ENCODE measurements at places on chromosomes 7 and 10.

- H3K4me3 ChIP-seq = no peak overlapping the region
- DNase-seq = no peak
- no peak overlapping the region for H3K27ac ChIP-seq
Measured at GRCh38 chr10:48474765-48475365, 130.0 kb downstream of the ARHGAP22 start.

GRCh38 chr7:85290269-85290668, 103.4 kb upstream of the SEMA3D start:
- no peaks in the 10 kb centered on the region for H3K4me1 ChIP-seq
- no peak for DNase-seq
- no peak overlapping the region for H3K27ac ChIP-seq
- no peak overlapping the region for H3K4me3 ChIP-seq

DNA sequence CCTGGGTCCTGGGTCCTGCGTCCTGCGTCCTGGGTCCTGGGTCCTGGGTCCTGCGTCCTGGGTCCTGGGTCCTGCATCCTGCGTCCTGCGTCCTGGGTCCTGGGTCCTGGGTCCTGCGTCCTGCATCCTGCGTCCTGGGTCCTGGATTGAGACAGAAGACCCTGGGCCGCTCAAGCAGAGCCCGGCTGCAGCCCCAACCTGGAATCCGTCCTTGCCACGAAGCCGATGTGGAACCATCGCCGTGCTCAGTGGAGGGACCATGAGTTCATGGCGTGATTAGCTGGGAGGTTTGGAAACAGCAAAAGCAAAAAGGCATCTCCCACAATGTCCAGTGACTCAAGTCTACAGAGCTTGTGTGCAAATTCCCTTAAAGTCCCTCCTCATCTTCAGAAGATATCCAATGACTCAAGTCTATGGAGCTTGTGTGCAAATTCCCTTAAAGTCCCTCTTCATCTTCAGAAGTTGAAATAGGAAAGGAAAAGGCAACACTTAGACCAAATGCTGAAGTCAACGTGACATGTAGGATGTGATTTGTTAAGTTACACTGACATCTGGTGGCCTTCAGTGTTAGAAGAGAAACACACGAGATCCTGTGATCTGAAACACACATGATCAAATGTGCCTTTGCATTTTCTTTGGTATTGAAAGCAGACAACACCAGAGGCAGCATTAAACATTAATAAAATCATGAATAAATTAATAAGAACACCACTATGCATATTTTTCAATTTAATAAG, 179.9 kb downstream of the PTPRN2 start:
- H3K27me3 ChIP-seq = no peaks in the 10 kb centered on the region
- H3K27ac ChIP-seq = no peak overlapping the region
- H3K4me1 ChIP-seq = no peaks in the 10 kb centered on the region
- H3K36me3 ChIP-seq = no peaks in the 10 kb centered on the region

DNA sequence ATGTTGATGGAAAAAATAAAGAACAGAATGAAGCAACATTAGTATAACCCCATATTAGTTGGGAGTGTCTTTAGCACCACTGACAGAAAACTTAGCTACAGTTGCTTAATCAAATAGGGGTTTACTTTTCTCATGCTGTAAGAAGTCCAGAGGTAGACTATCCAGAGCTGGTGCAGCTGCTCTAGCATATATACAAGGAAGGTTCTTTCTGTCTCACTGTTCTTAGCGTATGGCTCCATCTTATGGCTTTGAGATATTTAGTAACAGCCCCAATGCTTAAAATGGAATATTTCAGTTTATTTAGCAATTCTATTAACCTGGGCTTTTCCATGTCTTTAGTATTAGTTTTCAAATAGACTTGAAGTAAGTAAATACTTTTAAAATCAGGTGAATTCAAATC, 15.2 kb upstream of the WNT2 start:
- no peak overlapping the region for H3K4me3 ChIP-seq
- H3K27me3 ChIP-seq = no peaks in the 10 kb centered on the region
- DNase-seq = no peak
- no peaks in the 10 kb centered on the region for H3K36me3 ChIP-seq
- H3K27ac ChIP-seq = no peak overlapping the region
- no peaks in the 10 kb centered on the region for H3K4me1 ChIP-seq

GRCh38 chr10:44949127-44949802, 10.3 kb upstream of the RASSF4 start:
- no peaks in the 10 kb centered on the region for H3K4me1 ChIP-seq
- DNase-seq = no peak
- H3K4me3 ChIP-seq = no peak overlapping the region
- no peaks in the 10 kb centered on the region for H3K27me3 ChIP-seq
- no peaks in the 10 kb centered on the region for H3K36me3 ChIP-seq

- H3K4me1 ChIP-seq = no peaks in the 10 kb centered on the region
- no peak overlapping the region for H3K27ac ChIP-seq
- no peaks in the 10 kb centered on the region for H3K27me3 ChIP-seq
- no peak for DNase-seq
- H3K36me3 ChIP-seq = peaks cover 23% of the 10 kb centered on the region
Measured at GRCh38 chr10:133412381-133412711, 12.1 kb downstream of the SPRN start.

Data from pancreas (tissue), 10 donors.